ENCODE measurements at places on chromosomes 16 and 17. TPM values are rescaled to one million over a fixed set of nuclear protein-coding genes. Genes with fewer than 3 reads are reported as not detected.
A peak's percentile ranks its signal among the peaks of the same experiment; 100 is the strongest.

The PLA2G10 gene
- total RNA-seq, result not detected

The PRRT2 gene
- total RNA-seq, result under 0.01 TPM

- peak; percentile 80 for DNase-seq
These were observed 29.7 kb upstream of the LGALS9 start for GRCh38 chr17:27601069-27601974.

- DNase-seq, result no peak
These were observed 453.3 kb downstream of the WWOX start for GRCh38 chr16:78552716-78553115.

DNA sequence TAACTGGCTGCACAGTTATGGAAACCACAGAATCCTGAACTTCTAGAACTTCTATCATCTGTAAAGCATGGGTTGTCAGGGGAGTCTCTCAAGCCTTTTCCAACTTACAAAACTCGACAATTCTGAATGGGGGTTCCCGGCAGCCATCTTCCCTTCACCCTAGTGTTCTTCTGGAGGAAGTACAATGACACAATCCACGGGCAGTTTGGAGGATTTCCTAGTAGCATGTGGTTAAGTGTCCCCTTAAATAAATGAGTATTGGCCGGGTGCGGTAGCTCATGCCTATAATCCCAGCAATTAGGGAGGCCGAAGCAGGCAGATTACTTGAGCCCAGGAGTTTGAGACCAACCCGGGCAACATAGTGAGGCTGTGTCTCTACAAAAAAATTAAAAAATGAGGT lies 2.1 kb downstream of the SLC16A6 start:
- DNase-seq, result no peak

GRCh38 chr16:3194792-3195191 lies 6.8 kb downstream of the OR1F1 start:
- DNase-seq, result no peak

- no peak for DNase-seq
These were observed 143.5 kb upstream of the TOX3 start for GRCh38 chr16:52690468-52690867.

DNA sequence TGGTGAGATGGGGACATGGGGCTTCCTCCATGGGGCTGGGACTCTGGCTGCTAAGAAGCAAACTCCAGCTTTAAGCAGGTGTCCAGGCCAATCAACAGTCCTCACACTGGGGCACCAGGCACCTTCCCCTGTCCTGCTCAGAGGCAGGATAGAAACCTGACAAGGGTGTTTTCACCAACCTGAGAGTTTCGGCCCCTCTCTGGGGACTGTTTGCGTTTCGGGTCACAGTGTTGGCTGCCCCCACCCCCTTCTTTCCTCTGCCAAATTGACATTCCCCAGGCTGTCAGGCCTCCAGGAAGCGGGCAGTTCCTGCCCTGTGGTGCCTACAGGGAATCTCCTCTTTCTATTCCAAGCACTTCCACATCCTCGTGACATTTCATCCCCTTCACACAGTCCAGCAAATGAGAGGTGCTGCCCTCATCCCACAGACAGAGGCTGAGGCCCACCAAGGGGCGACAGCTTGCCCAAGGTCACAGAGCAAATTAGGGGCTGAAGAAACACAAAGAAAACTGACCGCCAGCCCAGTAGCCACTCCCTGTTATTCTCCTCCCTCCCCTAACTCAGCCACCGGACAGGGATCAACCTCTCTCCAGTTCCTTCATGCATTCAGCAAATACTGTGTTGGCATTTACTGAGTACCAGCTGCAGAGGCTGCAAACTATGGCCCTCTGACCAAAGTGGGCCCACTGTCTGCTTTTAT lies 38.0 kb downstream of the MMP15 start:
- no peak for DNase-seq

DNA sequence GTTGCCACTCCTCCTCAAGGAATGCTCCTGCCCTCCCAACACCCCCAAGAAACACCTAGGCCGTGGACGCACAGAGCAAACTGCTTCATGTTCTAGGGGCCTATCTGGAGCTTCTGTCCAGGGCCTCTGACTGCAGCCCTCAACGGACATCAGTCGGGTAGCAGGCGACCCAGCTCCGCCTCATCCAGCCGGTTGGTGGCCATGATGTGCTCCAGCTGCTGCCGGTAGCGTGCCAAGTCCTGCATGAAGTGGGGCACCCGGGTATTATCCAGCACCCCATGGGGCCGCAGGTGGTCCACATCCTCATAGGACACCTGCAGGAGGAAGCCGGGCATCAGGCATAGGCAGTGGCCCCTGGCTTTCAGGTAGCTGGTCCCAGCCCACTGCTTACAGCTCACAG lies 6.3 kb downstream of the NOL3 start:
- no peak for DNase-seq
